ENCODE measurements at places on chromosomes 12 and 14.
A peak's percentile ranks its signal among the peaks of the same experiment; 100 is the strongest.

DNA sequence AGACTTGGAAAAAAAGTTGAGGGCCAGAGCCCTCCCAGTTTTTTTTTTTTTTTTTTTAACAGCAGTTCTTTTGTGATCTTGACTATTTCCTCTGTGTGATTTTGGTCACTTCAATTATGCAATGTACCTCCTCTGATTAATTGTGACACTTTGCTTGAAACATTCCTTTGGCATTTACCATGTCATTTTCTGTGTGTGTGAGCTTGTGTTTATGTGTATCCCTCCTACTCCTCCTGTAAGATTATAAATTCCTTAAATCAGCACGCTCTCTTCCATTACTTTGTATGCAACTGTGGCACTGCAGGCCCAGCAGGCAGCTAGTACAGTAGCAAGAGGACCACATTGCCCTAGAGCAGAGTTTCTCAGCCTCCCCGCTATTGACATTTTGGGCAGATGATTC is 33.2 kb upstream of the GALNT16 start:
- no peak for DNase-seq

DNA sequence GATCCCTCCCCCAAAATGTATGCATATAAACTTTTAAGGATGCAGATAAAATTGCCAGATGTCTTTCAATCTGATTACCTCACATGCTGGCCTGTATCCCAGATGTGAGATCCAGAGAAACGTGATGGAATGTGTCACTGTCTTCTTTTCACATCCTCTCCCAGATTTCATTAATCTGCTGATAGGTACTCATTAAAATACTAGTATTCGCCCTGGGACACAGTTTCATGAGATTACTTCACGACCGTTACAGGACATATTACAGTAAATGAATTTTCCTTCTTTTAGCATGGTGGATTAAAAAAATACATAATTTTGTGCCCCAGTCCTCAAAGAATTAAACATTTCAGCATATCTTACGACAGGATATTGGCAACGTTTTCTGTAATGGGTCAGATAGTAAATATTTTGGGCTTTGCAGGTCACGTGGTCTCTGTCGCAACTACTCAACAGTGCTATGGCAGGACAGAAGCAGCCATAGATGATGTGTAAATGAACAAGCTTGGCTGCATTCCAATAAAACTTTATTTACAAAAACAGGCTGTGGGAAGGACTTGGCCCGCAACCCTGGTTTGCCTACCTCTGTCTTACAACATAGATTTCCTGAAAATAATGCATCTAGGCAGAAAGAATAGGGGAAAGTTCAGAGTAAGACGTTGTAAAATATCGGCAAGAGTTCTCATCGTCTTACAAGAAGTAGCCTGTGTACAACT is 156.0 kb upstream of the DIO3 start:
- peak; percentile 6 for DNase-seq

- DNase-seq: no peak
Observed at GRCh38 chr12:100984796-100985195, 190.2 kb downstream of the ANO4 start.

DNA sequence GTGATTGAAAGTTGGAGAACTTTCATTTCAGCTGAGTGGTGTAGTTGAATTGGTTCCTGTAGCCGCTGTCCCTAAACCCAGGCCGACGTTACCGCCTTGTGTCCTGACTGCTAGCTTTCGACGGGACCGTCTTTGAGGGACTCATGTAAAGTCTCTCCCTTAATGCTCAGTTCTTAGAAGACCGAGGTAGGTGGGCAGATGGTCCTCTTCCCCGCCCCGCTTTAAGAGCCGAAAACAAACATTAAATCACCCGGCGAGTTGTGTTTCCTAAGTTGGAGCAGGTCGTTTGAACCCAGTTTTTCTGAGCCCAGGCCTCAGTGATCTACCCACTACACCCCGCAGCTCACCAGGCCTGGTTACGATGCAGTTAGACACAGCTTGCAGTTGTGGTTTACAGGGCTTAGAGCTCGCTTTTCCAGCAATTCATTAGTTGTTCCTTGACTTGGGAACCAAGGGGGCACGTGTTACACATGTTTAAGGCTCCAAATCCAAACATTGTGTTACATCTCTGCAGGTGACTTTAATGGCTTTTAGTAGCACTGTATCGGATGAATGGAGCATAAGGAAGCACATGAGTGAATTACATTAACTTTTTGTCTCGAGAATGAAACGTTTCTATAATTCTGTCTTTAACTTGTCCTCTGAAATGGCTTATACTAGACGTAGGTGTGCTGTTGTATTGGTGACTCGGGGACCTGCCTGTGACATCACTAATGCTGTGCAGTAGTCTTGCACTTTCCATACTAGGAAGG is 790 bp downstream of the NEDD1 start:
- peak; percentile 16 for DNase-seq

DNA sequence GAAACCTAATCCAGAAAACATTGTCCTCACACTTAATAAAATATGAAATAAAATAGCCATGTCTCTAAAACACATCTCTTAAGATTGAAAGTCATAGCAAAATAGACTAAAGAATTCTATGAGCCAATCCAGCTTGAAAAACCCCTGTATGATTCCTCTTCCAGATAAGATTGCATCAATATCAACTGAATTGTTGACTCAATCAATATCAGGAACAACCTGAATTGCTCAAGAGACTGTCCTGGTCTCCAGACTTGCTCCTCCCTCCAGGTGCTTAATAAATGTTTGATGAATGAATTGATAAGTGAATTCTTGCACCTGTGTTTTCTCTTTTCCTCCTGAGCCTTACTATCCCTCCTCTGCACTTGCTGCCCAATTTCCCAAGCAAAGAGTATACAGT is 162.1 kb downstream of the NTF3 start:
- DNase-seq: no peak

DNA sequence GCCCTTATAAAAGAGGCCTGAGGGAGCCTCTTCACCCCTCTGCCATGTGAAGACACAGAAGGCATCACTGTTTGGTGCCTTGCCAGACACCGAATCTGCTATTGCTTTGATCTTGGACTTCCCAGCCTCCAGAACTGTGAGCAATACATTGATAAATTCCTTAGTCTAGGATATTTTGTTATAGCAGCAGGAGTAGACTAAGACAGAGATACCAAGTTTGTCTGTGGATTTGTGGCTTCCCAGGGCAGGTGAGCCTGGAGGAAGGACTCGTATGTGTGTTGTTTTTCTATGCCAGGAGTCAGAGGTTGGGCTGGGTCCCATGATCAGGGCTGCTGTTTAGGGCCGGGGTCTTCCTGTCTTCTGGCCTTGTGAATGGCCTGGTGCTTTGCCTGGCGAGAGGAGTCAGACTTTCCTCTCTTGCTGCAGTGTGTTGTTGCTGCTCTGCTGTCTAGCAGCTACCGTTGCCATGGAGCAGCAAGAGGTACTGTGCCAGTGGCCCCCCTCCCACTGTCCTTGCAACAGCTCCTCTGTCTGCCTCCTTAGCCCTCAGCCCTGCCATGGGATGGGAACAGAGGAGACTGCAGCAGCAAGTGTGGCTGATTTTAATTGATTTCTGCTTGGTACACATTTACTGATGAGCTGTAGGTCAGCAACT is 111.2 kb downstream of the CHST11 start:
- DNase-seq: no peak

DNA sequence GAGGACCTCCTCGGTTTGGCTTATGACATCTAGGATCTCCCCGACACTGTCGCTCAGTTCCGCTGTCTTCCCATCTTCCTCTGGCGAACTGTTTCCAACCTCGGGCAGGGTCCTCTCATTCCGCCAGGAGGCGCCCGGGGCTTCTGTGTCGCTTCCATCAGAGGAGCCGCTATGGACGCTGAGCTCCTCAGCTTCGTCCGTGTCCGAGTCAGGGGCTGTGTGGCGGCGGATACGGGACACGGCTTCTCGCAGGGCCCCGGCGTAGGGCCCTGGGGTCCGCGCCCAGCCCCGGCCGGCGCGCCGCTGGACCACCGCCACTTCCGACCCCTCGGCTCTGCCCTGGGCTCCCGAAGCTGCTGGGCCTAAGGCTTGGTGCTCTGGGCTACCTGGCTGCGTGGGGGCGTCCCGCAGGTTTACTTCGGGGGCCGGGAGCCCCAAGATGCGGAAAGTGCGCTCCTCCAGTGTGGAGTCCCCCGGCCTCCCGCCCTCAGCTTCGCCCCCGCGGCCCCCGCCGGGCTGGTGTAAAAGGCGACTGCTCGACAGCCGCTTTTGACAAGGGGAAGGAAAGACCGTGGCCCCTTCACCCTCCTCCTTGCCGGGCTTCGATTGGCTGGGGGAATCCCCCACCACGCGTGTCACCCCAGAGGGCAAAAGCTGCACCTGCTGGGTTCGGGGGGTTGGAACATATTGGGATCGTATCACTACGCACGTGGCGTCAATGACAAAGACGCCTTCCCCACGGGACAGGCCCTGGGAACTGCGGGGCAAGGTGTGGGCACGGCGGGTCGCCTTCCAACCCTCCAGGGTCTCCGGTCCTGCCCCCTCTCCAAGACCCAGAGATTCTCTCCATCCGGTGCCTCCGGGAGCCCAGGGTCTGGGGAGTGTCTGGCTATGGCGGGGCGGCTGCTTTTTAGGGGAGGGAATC is 2.1 kb downstream of the DDN start:
- peak; percentile 70 for DNase-seq

- peak; percentile 87 for DNase-seq
Observed at GRCh38 chr14:78253986-78254385, 83.8 kb downstream of the NRXN3 start.

DNA sequence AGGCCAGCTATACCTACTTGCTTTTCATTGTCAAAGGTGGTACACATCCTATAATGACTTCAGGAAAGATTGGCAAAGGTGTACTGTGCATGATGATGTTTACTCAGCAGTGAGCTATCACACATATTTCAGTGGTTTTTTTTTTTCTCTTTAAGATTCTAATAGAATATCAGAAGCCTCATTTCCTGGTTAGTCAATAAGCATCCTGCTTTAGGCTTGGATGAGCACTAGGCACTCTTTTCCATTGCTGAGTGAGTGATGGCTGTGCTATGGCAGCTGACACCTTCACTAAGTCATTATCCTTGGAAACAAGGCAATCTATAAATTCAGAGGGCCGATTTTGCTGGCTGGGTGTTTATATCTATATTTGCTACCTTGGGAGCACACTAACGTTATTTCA is 161.1 kb upstream of the RASSF8 start:
- no peak for DNase-seq

GRCh38 chr14:69101331-69101826 is 51.5 kb downstream of the DCAF5 start:
- peak; percentile 87 for DNase-seq

- DNase-seq: peak; percentile 40
Observed at GRCh38 chr12:20409607-20410377, 41.5 kb downstream of the PDE3A start.

DNA sequence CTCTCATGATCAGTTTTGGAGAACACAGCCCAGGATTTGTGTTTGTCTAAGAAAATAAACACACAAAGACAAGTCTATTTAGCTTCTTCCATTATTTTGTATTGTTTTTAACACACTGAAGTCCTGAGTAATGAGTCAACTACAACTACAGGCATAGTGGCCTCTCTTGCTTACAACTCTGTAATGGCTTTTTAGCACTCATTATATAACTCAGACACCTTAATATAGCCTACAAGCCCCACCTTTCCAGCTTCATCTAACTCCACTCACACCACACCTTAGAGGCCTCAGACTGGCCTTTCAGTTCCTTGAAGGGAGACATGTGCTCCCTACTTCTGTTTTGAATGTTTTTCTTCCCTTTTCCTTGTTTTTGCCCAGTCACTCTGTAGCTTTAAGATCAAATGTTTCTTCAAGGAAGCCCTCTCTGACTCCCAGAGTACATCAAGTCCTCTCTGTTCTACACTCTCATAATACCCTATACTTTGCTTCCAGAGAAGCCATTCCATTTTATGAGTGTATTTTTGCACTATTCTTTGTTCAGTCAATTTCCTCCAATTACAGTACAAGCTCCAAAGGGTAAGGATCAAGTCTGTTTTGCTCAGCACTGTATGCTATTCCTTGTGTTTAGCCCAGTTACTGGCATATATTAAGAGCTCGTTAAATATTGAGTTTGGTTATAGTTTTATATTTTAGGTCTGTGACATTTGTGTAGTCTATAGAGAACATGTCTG is 233.6 kb upstream of the ARHGAP5 start:
- DNase-seq: peak; percentile 12

DNA sequence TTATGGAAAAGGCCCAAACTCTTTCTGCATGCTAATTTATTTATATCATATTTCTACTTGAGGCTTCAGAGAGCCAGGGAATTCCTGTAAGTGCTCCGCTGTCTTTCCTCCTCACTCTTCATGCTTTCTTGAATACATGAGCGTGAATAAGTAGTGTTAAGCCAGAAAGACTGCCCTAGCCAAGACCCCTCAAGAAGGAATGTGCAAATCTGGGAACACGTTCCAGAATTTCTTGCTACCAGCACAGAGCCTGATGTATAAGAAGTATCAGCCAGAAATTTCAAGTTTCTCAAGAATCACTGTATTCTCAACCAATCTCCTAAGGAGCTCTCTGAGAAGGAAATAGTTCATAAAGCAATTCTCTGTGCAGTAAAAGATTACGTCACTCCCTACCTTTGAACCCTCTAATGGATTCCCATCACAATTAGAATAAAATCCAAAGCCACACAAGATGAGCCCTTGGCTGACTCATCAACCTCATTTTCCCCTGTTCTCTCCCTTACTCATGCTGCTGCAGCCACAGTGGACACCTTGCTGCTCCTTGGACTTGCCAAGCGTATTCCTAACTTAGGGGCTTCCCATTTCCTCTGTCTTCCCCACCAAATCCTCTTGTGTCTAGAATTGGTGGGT is 6.9 kb upstream of the TSPAN8 start:
- peak; percentile 44 for DNase-seq

DNA sequence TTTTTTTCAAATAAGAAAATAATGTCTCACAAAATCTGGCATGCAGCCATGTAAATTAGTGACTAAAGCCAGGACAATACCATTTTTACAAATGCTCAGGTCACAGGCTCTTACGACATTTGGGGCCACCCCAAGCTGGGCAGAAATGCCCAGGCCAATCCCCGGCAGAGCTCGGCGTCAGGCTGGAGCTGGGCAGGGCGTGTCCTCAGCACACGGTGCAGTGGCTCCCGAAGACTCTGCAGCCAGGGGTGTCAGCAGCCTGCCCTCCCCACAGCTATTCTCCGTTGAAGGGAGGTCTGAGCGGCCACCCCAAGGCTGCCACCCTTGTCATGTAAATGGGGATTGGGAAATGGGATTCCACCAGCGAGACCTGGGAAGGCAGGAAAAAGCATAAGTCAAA is 158.6 kb downstream of the DICER1 start:
- no peak for DNase-seq

DNA sequence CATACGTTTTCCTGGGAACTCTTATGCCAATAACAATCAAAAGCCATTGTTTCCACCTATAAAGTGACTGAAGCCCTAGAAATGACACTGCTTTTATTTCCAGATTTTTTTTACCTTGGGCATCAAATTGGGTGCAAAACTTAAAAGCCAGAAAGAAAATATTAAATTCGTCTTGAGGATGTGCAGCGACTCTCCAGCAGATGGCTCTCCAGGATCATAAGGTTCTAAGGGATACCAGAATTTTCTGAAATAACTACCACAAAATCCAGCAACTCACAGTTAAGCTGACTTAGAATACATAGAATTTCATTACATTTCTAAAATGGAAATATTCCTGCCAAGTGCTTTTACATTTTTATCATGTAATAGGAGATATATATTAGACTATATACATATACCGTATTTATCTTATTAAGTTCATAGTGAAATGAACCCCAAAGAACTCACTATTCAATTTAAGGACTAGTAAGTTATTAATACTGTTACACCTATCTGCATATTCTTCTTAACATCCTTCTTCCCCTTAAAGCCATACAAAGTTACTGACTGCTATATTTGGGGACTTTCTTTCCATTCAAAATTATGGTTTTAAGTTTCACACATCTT is 44.0 kb downstream of the ARMH4 start:
- peak; percentile 64 for DNase-seq

Measured in fibroblast of upper back skin (primary cell).